ENCODE measurements at places on chromosomes 4 and X. TPM values are rescaled to one million over a fixed set of nuclear protein-coding genes. Genes with fewer than 3 reads are reported as not detected.
A peak's percentile ranks its signal among the peaks of the same experiment; 100 is the strongest.

- H3K27me3 ChIP-seq = no peaks in the 10 kb centered on the region
- H3K4me3 ChIP-seq = no peak overlapping the region
- H3K27ac ChIP-seq = peak overlapping the region; percentile 25
- no peaks in the 10 kb centered on the region for H3K36me3 ChIP-seq
- DNase-seq = no peak
- H3K4me1 ChIP-seq = no peaks in the 10 kb centered on the region
These were observed 2.0 kb upstream of the ADH7 start for GRCh38 chr4:99436976-99437722.

DNA sequence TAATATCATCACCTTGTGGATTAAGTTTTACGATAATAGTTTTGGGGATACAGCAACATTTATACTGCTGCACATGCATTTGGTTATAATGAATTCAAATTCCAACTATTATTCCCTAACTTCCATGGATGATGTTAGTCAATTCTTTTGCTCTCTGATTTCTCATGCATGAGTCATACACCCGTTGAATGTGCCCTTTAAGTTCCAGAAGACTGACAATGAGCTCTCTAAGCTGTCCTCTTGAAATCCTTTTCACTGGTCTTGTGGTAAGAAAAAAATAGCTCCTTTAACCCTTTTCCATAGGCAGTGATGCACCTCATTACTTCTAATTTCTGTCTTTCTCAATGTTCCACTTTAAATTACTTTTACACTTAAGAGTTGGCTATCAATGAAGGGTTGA, 1095.2 kb upstream of the POU3F4 start:
- H3K27me3 ChIP-seq = no peaks in the 10 kb centered on the region
- H3K27ac ChIP-seq = no peak overlapping the region
- H3K4me1 ChIP-seq = no peaks in the 10 kb centered on the region
- no peak overlapping the region for H3K4me3 ChIP-seq
- no peaks in the 10 kb centered on the region for H3K36me3 ChIP-seq

DRD5 gene
- not detected for total RNA-seq

- DNase-seq = no peak
- H3K36me3 ChIP-seq = no peaks in the 10 kb centered on the region
- no peak overlapping the region for H3K4me3 ChIP-seq
- H3K4me1 ChIP-seq = no peaks in the 10 kb centered on the region
- no peaks in the 10 kb centered on the region for H3K27me3 ChIP-seq
These were observed 165.9 kb upstream of the CENPE start for GRCh38 chr4:103364083-103364482.

DNA sequence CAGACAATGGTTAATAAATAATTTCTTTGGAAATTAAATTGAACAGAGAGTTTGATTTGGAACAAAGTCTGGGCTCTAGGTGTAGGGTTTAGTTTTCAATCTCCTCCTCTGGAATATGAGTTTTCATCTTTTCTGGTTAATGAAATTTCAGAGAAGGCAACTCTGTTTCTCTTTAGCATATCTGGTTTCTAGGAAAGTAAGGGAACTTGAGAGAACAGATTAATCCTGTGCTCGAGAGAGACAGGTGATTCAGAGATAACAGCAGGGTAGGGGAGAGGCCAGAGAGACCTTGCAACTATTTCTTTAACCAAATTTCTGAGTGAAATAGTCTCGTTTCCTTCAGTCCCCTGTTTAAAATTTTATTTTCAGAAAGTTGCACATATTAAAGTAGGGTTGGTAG, 275.4 kb downstream of the GALNTL6 start:
- H3K36me3 ChIP-seq = no peaks in the 10 kb centered on the region
- DNase-seq = no peak
- no peaks in the 10 kb centered on the region for H3K4me1 ChIP-seq
- H3K4me3 ChIP-seq = no peak overlapping the region
- no peak overlapping the region for H3K27ac ChIP-seq

GRCh38 chr4:126526335-126526734, 1106.4 kb upstream of the INTU start:
- H3K4me3 ChIP-seq = no peak overlapping the region
- H3K27me3 ChIP-seq = no peaks in the 10 kb centered on the region
- no peak overlapping the region for H3K27ac ChIP-seq
- no peak for DNase-seq
- H3K36me3 ChIP-seq = no peaks in the 10 kb centered on the region

- H3K27ac ChIP-seq = no peak overlapping the region
- H3K36me3 ChIP-seq = no peaks in the 10 kb centered on the region
- no peak for DNase-seq
- H3K27me3 ChIP-seq = no peaks in the 10 kb centered on the region
- no peaks in the 10 kb centered on the region for H3K4me1 ChIP-seq
These were observed 393.8 kb upstream of the GNPDA2 start for GRCh38 chr4:45120163-45120562.

DNA sequence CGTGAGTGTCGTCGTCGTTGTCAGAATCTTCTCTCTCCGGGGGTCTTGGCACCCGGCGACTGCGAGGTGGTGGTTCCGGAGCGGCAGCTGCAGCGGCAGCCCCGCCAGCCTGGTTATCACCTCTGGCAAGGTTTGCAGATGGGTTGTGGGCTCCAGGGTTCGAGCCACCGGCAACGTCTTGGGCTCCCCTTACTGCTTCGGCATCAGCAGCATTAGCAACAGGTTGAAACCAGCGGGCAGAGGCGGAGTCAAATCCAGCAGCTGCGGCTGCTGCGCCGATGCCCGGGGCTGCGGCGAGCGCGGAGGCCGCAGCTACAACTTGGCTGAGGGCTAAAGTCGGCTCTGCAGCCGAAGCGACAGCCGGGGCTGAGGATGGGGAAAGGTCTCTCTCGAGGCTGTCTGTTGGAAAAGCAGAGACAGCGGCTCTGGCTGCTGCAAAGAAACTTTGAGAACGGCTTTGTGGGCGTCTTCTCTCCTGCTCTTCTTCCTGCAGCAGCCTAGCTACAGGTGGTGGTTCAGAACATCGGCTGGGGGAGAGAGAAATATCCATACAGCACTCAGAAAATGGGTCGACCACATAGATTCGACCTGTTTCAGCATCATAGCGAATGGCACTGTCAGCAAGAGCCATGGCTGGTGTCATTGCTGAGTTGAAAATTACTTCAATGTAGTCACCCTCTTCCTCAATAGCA, 3.6 kb downstream of the IRS4 start:
- H3K4me1 ChIP-seq = no peaks in the 10 kb centered on the region
- H3K4me3 ChIP-seq = no peak overlapping the region
- H3K36me3 ChIP-seq = no peaks in the 10 kb centered on the region
- H3K27me3 ChIP-seq = peaks cover 10% of the 10 kb centered on the region
- no peak for DNase-seq

- peaks cover 26% of the 10 kb centered on the region for H3K4me1 ChIP-seq
- no peak overlapping the region for H3K27ac ChIP-seq
- no peak for DNase-seq
- no peaks in the 10 kb centered on the region for H3K36me3 ChIP-seq
- H3K27me3 ChIP-seq = peaks cover 100% of the 10 kb centered on the region
These were observed 12.0 kb downstream of the HMX1 start for GRCh38 chr4:8859550-8860095.

- no peak for DNase-seq
- H3K4me3 ChIP-seq = no peak overlapping the region
- H3K36me3 ChIP-seq = no peaks in the 10 kb centered on the region
- no peaks in the 10 kb centered on the region for H3K27me3 ChIP-seq
- no peaks in the 10 kb centered on the region for H3K4me1 ChIP-seq
These were observed 61.7 kb upstream of the CT45A1 start for GRCh38 chrX:135651647-135652295.

GRCh38 chrX:116281106-116281505, 110.6 kb downstream of the AGTR2 start:
- H3K4me1 ChIP-seq = no peaks in the 10 kb centered on the region
- no peak overlapping the region for H3K4me3 ChIP-seq
- H3K36me3 ChIP-seq = no peaks in the 10 kb centered on the region

DNA sequence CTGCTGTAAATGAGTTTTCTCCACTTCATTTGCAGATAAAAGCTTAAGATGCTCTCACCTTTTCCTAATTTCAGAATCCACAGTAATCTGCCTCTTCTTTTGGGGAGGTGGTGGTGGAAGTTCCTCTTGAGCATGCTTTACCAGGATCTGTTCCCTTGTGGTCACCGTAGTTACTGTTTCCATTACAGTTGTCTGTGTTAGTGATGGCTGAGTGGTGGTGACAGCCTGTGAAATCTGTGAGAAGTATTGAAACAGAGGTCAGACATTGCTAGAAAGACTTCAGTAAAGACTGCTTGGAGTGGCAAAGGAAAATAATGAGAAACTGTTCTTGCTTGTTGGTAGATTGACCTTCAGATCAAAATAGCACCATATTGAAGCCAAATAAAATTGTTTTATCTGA, 666.2 kb downstream of the DMD start:
- H3K27ac ChIP-seq = no peak overlapping the region
- H3K4me3 ChIP-seq = no peak overlapping the region

XKRX gene
- total RNA-seq = 8.1 TPM

AFP gene
- total RNA-seq = not detected

DNA sequence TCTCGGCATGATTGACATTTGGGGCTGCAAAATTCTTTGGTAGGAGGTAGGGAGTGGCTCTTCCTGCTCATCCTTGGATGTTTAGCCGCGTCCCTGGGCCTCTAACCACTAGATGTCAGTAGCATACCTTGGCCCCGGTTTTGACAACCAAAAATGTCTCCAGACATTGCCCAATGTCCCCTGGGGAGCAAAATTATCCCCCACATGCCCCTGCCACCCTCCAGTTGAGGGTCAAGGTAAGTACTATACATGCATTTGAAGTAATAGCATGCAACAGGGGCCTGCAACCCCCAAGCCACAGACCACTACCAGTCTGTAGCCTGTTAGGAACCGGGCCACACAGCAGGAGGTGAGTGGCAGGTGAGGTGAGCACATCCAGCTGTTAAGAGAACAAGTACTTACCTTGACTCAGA, 17.6 kb upstream of the KIAA1210 start:
- DNase-seq = no peak
- no peak overlapping the region for H3K4me3 ChIP-seq
- no peaks in the 10 kb centered on the region for H3K27me3 ChIP-seq
- H3K36me3 ChIP-seq = no peaks in the 10 kb centered on the region

DNA sequence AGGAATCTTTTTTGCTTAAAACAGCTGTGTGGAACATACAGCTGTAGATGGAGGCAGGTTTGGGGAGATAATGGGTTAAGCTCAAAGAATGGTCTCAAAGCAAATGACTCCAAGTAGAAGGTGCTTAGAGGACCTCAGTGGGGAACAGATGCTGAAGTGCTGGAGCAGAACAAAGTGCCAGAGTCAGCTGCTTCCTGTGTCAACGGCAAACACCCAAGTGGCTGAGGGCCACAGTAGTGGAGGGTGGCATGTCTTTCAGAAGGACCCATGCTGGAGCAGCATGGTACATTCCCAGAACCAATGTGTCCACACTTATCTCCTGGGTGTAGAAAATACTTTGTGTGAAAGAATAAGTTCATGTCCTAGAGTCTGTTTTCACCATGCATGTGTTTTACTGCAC, 197.5 kb downstream of the CCNG2 start:
- DNase-seq = no peak
- no peaks in the 10 kb centered on the region for H3K4me1 ChIP-seq
- H3K36me3 ChIP-seq = no peaks in the 10 kb centered on the region
- H3K27ac ChIP-seq = no peak overlapping the region
- H3K4me3 ChIP-seq = no peak overlapping the region

GRCh38 chrX:45348296-45348695, 147.6 kb upstream of the DIPK2B start:
- H3K36me3 ChIP-seq = no peaks in the 10 kb centered on the region
- H3K4me3 ChIP-seq = no peak overlapping the region
- H3K27me3 ChIP-seq = no peaks in the 10 kb centered on the region
- no peak overlapping the region for H3K27ac ChIP-seq
- DNase-seq = no peak

GYPB gene
- total RNA-seq = not detected

- H3K36me3 ChIP-seq = peaks cover 18% of the 10 kb centered on the region
- H3K4me3 ChIP-seq = no peak overlapping the region
- DNase-seq = no peak
These were observed 15.7 kb downstream of the SPCS3 start for GRCh38 chr4:176335421-176335820.

DNA sequence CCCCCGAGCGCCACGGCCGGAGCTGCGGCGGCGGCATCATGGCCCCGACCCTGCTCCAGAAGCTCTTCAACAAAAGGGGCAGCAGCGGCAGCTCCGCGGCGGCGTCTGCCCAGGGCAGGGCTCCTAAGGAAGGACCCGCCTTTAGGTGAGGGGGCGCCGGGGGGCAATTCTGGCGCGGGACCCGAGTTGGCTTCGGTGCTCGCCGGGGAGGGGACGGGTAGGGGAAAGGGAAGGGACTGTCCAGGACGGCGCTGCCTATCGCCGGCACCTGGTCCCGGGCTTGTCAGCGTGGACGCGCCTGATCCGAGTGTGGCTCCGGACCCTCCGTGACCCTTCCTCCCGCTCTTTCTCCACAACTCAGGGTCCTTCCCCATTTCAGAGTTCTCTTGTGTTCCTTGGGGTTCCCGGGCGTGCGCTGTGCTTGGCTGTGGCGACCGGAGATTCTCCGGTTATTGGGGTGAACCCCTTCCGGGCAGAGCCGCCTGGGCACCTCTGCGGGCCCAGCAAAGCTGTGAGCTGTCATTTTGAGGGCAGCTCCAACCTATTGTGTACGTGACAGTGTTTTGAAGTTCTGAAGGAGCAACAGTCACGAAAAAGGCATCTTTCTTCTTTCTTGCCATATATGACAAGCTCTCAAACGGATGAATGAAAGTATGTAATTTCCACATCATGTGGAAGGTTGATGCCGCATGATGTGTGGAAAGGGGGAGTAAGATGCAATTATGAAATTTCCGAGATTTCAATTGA, 522 bp downstream of the FNIP2 start:
- H3K27me3 ChIP-seq = no peaks in the 10 kb centered on the region
- peak; percentile 64 for DNase-seq
- H3K27ac ChIP-seq = peak overlapping the region; percentile 86
- no peaks in the 10 kb centered on the region for H3K36me3 ChIP-seq
- H3K4me3 ChIP-seq = peak overlapping the region; percentile 85

DNA sequence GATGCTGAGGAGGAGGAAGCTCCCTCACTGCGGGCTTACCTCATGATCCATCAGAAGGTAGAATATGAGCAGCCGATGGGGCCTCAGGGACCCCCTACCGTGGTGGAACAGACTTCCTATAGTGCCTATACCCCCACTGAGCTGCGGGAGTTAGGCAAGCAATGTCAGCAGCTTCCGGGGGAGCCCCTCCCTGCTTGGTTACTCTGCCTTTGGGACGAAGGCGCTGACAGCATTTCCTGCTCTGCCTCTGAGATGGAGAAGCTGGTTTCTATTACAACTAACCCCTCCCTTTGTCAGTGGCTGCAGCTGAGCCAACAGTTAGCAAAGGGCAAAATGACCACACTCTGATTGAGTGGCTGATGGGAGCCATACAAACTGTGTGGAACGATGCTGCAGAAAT, 430.7 kb downstream of the IDS start:
- no peaks in the 10 kb centered on the region for H3K36me3 ChIP-seq
- DNase-seq = no peak
- H3K4me1 ChIP-seq = no peaks in the 10 kb centered on the region
- H3K4me3 ChIP-seq = no peak overlapping the region
- no peaks in the 10 kb centered on the region for H3K27me3 ChIP-seq

ADGRG2 gene
- 1.1 TPM for total RNA-seq

DNA sequence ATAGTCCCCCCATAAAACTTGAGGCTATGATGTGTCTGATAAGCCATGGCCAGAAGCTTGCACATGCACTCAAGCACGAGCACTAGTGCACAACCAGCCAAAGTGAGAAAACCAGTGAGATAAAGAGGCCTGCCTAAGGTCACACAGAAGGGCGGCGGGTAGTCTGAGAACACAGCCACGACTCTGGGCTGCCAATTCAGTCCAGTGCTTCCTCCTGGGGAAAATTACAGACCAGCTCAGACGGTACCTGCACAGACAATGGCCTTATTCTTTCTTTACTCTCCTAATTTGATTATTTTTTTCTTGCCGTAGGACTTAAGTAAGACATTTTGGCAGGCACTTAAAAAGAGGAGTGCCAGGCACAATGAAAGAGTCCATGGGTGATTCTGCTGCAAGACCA, 533.2 kb upstream of the FAT1 start:
- H3K4me1 ChIP-seq = no peaks in the 10 kb centered on the region
- no peak for DNase-seq
- H3K4me3 ChIP-seq = no peak overlapping the region
- H3K36me3 ChIP-seq = no peaks in the 10 kb centered on the region
- no peak overlapping the region for H3K27ac ChIP-seq
- no peaks in the 10 kb centered on the region for H3K27me3 ChIP-seq

All from lower lobe of right lung (tissue), 2 donors.